Hematopoietic multipotent progenitor cell treated with erythropoietin and hydrocortisone succinate and interleukin-3 and kit ligand, for 6 days (in vitro differentiated cells): ENCODE measurements at places on chromosomes 3 and 15.

- no peak for DNase-seq
Measured at GRCh38 chr3:18035641-18036449, 293.4 kb upstream of the TBC1D5 start.

- DNase-seq: no peak
Measured at GRCh38 chr15:53539878-53540277, 219.6 kb downstream of the WDR72 start.

- DNase-seq: no peak
Measured at GRCh38 chr3:160703974-160704373, 27.0 kb downstream of the ARL14 start.

DNA sequence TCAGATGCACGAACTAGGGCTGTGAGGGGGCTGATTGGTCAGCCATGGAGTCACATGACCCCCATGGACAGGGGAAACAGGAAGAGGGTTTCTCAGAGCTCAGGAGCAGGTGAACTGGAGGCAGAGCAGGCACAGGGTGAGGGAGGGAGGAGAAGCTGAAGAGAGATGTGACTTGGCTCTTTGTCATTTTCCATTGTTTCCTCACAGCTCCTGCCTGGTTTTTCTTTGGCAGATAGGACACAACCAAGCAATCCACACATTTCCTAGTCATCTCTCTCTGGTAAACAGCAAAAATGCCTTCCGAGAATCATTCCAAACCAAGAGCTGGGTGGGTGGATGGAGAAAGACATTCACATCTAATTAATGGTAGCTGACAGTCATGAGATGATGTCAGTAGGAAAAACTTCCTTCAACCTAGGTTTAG lies 43.4 kb upstream of the LMCD1 start:
- DNase-seq: no peak

DNA sequence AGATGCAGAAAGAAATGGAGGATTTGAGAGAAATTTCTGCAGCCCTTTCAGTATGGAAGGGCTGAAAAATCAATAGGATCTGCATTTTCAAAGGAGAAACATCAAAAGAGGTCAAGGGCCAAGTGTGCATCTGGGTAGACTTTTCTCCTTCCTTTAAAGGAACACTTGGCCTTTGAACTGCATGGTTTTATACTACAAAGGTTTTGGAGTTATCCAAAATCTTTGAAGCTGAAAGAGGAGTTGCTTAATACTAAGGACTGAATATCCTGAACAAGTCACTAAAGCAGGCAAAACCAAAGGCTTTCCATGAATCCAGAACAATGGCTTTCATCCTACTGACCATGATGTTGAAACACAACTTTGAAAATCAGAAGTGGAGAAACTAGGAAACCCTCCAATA lies 553.7 kb upstream of the LMCD1 start:
- no peak for DNase-seq

GRCh38 chr15:40618023-40618422 lies 24.0 kb downstream of the KNL1 start:
- peak; percentile 42 for DNase-seq

DNA sequence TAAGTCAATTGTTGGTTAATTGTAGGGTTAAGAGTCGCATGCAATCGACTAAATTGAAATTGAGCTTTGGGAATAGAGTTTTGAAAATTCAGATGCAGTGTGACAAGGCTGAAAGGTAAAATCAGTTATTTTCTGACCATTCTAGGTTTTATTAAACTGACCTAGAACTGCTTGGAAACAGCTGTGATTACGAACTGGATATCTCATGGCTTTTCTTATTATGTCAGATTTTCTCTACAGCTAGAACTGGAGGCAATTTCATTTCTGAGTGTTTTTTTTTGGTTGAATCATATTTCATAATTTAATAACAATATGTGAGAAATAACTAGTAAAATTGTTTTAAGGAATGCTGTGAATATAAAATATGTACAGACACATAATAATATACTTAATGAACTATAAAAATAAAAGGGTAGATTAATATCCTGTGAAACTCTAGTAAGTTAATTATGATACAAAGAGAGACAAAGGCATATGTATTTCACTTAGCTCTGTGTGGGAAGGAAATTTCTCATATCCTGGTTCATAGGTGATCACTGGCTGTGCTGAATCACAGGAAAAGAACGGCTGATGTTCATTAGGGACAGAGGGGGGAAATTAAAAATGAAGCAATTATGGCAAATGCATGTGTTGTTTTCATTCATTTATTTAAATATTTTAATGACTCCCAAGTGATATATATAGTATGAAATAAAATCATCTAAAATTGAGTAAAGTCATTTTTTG lies 403.2 kb downstream of the ZIC1 start:
- DNase-seq: no peak

DNA sequence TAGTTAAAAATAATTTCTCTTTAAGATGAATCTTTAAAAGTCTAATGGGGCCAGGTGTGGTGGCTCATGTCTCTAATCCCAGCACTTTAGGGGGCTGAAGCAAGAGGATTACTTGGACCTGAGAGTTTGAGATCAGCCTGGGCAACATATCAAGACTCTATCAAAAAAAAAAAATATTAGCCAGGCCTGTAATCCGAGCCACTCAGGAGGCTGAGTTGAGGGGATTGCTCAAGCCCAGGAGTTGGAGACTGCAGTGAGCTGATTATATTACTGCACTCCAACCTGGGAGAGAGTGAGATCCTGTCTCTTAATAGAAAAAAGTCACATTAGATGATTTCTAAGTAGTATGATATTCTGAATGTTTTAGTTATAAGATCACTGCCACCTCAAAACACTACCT lies 322.0 kb upstream of the MANF start:
- DNase-seq: no peak

DNA sequence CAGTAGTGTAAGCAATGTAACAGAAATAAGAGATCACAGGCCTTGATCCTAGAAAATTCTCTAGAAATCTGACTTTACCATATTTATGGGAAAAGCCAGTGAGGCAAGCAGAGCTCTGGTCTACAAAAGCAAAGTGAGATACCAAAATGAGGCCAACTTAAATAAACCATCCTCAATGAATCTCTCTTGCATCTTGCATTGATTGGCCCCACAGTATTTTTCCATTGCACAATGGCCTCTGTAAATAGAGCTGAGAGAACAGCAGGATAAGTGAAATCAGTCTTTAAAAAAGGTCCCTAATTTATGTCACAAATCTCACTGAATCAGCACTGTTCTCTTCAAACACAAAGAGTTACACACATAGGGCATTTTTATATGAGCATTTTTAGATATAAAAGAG lies 8.9 kb downstream of the CFAP20DC start:
- DNase-seq: no peak

- peak; percentile 84 for DNase-seq
Measured at GRCh38 chr15:97909291-97909891, 51.1 kb upstream of the ARRDC4 start.

DNA sequence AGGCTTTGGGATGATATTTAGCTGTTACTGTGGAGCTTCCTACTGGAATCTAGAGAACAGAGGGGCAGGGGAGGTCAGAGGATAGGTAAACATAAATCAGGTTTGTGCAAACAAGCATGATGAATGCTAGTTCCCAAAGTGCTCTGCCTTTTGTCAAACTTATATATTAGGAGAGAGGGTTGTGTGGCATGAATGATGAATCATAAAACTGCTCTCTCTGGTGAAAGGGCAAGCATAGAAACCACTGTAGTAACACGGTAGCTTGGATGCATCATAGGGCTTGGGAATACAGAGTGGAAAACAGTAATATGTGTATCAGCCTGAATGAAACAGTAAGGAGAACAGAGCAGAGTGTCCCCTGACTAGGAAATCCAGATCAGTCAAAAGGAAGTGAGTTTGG lies 486.7 kb downstream of the IL5RA start:
- no peak for DNase-seq

- DNase-seq: no peak
Measured at GRCh38 chr3:36075491-36075890, 304.8 kb upstream of the STAC start.

DNA sequence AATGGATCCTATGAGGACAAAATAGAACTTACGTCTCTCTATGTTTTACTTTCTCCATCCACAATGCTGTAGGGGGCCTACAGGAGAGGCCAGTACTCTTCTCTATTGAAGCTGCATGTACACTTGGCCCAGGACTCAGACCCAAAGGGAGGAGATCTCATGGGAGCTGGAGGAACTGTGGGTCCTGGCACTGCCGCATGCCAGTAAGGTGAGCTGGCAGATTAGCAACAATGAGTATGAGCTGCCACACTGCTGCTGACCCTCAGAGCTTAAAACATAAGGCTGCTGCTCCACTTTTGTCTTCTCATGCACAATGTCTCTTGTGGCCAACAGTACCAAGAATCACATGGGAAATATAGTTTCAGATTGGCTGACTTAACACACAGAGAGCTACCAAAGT lies 57.8 kb upstream of the TBC1D5 start:
- no peak for DNase-seq

GRCh38 chr3:99850608-99851007 lies 32.9 kb downstream of the CMSS1 start:
- no peak for DNase-seq

GRCh38 chr3:169871129-169871886 lies 1.6 kb upstream of the LRRC31 start:
- DNase-seq: no peak

GRCh38 chr15:70237626-70238025 lies 139.9 kb upstream of the TLE3 start:
- no peak for DNase-seq

GRCh38 chr3:128179484-128179819 lies 26.2 kb downstream of the EEFSEC start:
- no peak for DNase-seq

DNA sequence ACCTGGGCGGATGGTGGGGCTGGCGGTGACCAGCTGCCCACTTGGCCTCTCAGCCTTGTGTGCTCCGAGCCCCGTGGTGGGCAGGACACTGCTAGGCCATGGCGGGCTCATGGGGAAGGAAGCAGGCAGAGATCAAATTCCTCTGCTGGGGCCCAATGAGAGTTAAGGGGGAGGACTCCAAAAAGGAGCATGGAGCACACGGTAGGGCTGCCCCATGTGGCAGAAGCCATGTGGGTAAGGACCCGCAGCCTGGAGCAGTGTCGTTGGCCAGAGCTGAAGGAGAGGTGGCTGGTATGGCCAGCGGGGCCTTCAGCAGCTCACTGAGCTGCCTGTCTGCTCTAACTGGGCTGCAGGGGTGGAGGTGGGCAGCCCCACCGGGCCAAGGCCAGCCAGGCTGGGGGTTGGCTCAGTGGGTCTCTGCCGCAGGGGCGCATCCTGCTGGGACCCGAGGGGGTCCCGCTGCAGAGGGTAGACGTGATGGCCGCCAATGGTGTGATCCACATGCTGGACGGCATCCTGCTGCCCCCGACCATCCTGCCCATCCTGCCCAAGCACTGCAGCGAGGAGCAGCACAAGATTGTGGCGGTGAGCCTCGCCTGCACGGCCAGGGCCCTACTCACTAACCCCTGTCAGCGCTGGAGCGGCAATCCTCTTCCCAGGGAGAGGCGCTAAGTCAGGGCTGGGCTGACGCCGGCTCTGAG lies 11.3 kb downstream of the STAB1 start:
- DNase-seq: no peak

GRCh38 chr15:99496302-99496629 lies 69.5 kb upstream of the MEF2A start:
- peak; percentile 18 for DNase-seq

DNA sequence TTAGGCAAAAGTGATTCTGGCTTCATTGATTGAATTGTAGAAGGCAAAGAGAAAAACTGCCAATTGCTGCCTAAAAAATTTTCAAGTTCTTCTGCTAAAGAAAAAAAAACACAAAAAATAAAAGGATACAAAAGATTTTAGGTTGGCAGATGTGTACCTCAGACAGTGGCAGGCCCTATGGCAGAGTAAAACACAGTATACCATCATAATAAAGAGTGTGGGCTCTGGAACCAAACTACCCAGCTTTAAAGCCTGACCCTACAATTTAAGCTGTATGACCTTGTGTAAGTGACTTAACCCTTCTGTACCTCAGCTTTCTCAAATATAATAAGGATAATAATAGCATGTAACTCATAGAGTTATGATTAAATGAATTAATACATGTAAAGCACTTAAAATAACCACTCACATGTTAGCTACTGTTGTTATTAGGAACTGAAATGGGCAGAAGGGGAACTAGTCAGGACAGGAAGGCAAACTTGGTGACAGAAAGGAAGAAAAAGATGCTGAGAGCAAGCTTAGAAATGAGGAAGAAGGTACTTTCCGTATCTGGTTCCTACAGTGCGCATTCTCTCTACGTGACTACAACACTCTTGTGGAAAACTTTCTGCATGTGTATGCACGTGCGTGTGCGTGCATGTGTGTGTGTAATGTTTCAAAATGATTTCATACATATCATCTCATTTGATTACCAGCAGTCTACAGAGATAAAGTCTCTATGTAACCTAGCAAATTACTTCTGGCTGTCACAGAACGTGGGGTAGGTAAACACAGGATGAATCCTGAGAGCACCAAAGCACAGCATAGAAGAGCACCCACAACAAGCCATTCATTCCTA lies 13.6 kb upstream of the GATM start:
- DNase-seq: no peak

DNA sequence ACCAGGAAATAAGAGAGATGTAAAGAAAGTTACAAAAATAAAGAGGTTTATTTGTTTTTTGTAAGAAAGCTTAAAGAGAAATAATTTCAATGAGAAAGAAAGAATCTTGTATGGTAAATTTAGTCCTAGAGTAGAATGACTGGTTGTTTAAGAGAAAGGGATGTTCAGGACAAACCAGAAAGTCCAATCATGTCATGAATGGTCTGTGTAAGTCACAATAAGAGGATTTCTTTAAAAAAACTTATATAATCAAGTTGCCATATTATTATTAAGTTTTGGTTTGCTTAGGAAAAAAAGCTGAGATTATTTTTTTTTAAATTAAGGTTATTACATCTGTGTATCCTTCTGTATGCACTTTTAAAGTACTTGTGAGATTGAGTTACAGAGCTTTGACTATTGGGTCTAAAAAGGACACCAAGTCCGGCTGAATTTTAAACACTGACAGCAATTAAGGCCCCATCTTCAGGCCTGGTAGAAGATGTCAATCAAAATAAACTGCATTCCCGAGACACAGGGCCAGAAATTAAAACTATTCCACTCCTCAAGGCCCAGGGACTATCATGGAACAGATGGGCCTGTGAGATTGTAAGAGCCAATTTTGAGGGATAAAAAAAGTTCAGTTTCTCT lies 12.2 kb downstream of the ERICH6 start:
- DNase-seq: peak; percentile 6

GRCh38 chr15:49410641-49411040 lies 12.4 kb upstream of the FGF7 start:
- no peak for DNase-seq

DNA sequence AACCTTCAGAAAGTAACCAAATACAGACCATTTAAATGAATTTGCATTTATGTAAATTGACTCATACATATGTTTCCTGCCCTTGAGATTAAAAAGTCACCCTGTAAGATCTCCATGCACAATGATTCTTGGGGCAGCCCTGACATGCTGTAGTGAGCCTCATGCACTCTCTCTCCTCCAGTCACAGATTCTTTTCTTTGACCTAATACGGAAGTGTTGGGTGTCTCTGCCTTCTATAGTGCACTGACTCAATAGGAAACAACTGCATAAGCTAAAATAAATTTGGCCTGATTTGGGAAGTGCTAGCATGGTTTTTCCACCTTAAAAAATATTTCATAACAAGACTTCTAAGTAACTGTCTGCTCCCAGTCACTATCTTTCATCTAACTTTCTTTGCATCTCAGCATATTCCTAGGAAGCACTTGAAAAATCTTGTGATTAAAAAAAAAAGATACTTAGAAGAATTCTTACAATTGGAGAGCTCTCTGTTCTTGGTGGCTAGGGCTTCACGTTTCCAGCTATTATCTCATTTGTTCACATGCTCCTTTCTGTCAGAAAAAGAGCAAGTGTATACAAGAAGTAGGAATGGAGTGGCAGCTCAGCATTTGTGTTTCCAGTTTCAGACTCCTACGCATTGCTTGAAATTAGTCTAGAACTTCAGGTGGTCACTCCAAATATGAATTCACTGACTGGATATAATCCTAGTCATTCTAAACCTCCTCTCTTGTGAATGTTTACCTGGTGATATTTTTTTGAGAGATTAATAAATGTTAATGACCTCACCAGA lies 207.9 kb upstream of the COL8A1 start:
- DNase-seq: no peak
